SK-MEL-5 (cell line): ENCODE measurements at places on chromosomes 6 and 20.
A peak's percentile ranks its signal among the peaks of the same experiment; 100 is the strongest.

GRCh38 chr6:30875244-30876038 is 8.9 kb upstream of the DDR1 start:
- DNase-seq, result no peak

DNA sequence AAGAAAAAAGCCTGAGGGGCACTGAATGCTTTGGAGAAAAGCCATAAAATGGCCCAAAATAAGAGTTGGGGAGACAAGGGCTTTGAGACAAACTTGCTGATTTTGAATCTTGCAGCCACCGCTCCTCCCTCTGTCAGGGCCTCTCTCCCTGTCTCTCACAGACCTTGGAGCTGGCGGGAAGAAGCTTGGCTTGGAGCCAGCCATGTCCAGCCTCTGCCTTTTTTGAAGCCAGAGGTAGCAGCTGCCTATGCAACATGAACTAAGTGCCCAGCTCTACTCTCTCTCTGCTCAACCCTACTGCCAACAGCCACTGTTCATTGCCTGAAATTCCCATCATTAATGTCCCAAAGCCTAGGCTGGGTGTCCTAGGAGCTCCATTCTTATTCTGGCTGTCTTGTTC is 63.7 kb upstream of the CTNNBL1 start:
- DNase-seq, result no peak

GRCh38 chr6:144624246-144624645 is 339.1 kb downstream of the UTRN start:
- DNase-seq, result no peak

DNA sequence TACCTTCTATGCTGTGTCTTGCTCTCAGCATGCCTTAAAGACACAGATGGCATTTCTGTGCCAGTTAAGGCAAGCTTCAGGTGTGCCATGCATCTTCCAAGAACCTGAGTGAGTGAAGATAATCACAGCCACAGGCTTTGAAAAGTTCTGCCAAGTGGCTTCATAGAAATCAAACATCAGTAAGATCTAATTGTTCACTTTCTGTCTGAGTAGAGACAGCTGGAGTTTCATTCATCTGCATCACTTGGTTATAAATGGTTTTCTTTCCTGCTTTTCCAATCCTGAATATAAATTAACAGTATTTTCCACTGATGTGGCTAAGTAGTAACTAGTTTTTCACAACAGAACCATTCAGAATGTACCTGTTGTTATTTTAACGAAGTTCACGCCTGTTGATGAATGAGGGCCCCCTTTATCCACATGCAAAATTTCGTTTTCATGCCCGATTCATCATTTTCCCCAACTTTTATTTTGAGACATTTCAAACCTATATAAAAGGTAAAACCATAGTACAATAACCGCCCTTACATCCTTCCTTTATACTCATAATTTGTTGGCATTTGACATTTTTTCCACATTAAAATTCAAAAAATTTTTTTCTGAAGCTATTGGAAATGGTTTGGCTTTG is 38.6 kb upstream of the KCNG1 start:
- no peak for DNase-seq

DNA sequence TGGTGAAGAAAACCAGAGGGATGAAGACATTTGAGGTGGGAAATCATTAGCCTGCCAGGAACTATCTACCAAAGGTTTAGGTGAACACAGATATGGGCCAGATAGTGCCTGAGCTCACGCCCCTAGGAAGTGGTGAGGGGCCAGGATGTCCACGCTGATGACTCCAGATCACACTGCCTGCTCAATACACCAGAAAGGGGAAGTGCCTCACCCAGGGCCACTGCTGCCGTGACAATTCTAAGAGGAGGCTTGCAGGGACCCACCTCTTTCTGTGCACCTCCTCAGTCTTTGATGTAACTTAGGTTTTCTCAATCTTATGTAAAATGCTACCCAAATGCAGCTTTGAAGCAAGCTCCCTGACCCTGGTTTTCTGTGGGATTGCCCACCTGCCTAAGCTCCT is 5.4 kb upstream of the RAB44 start:
- no peak for DNase-seq

DNA sequence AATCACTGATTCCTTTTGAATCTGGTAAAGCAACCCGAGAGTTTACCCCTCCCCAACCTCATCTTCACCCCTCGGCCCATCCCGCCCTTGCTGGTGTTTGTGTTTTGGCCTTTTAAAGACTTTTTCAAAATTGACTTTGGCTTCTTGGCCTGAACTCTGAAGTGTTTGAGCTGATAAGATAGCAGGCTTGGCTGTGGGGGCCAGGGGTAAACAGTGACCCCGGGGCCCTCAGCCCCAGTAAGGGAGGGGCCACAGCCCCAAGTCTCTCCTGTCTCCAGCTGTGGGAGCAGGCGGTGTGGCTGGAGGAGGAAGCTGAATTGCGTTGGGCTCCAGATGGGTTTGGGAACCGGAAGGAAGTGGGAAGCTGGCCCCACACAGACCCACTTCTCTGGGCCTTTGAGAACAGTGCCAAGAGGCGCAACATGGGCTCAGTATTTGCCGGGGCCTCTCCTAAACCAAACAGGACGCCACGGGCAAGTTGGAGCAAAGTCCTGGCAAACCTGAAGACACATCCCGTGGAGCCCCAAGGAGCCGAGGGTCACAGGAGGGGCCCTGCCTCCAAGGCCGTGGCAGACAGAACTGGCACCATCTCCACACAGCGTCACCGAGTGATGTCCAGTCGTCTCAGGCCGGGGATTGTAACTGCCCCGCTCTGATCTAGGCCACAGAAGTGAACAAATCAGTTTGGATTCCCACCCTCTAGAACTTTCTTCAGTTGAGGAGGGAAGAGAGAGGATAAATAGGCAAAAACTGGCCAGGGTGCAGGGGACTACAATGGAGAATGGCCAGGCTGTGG is 54.3 kb upstream of the PTPN1 start:
- no peak for DNase-seq

DNA sequence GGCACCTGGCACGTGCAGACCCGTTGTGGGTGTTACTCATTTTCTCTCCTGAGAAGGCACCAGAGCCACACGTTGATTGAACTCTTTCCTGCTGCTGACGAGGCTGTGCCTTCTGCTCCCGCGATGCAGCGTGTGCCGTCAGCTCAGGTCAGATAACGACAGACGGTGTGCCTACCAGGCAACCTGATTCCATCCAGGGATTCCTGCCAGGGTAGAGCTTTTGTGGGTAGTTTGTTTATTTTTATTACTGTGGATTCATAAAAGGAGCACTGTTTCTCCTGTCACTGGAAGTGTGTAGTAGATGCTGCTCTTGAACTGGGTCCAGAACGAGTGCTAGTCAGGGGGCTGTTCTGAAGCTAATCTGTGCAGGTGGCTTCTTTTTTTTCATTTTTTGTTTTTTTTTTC is 20.7 kb downstream of the PRPF6 start:
- no peak for DNase-seq

GRCh38 chr6:24078200-24078599 is 47.8 kb upstream of the NRSN1 start:
- no peak for DNase-seq

GRCh38 chr6:137863091-137863797 is 3.8 kb upstream of the TNFAIP3 start:
- DNase-seq, result peak; percentile 78

GRCh38 chr20:36113036-36113435 is 41.5 kb upstream of the EPB41L1 start:
- no peak for DNase-seq

GRCh38 chr6:26056583-26057350 is 30.5 kb upstream of the HFE start:
- DNase-seq, result peak; percentile 72

- no peak for DNase-seq
Observed at GRCh38 chr6:33592280-33592594, 12.2 kb upstream of the BAK1 start.

DNA sequence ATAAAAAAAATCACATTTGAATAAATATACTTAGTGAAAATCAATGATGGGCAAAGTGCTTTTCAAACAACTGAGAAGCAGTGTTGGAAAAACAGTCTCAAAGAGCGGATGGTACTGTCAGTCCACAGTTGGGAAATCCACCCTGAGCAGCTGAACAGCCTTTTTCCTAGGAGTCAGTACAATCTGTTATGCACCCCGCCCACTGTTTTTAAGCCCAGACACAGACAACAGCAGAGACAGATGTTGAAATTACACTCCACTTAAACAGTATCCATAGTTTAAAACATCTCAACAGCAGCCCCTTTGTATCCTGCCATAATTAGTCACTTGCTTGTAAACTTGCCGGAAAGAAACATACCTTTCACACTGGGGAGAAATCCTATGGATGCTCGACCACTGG is 372 bp downstream of the KIAA0408 start:
- DNase-seq, result peak; percentile 32

GRCh38 chr6:131838051-131838450 is 30.2 kb downstream of the ENPP1 start:
- no peak for DNase-seq

GRCh38 chr20:52783769-52784168 is 188.4 kb upstream of the TSHZ2 start:
- peak; percentile 48 for DNase-seq

DNA sequence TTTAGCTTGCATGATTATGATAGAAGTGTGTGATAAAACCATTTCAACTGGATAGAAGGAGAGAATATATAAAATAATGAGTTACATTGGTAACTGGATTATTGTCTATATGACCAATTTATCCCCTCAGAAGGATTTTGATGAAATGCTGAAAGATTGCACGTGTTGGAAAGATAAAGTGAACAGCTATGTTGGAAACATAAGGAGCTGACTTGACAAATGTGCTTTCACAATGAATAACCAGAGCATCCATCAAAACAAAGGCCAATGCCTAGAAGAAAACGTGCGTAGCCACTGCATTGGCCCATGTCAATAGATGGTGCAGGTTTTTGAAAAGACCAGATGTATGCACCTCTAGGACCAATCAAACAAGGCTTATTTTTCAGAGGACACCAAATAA is 168.8 kb downstream of the TMEM200A start:
- DNase-seq, result no peak

GRCh38 chr20:56447227-56447626 is 21.2 kb upstream of the RTF2 start:
- DNase-seq, result no peak

- DNase-seq, result no peak
Observed at GRCh38 chr20:63847237-63848002, 13.9 kb upstream of the ABHD16B start.

DNA sequence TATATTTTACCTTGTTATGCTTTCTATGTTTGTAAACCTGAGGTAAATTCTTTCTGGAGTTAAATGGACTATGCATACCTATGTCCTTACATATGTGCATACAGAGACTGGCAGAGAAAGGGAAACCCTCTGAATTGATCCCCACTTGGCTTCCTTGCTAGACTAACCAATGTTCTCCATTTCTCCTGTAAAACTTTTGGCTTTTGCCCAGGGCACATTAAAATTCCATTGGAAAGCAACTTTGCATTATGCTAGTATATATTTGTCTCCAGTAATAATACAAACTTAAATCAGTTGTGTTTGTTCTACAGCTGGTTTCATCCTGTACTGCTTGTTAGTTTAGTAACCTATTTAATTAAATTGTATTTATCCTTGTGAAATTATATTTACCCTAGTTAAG is 646.0 kb upstream of the MARCKS start:
- no peak for DNase-seq

GRCh38 chr6:98203170-98203806 is 631.1 kb upstream of the POU3F2 start:
- DNase-seq, result peak; percentile 5

GRCh38 chr6:126607289-126607688 is 267.4 kb downstream of the CENPW start:
- no peak for DNase-seq

DNA sequence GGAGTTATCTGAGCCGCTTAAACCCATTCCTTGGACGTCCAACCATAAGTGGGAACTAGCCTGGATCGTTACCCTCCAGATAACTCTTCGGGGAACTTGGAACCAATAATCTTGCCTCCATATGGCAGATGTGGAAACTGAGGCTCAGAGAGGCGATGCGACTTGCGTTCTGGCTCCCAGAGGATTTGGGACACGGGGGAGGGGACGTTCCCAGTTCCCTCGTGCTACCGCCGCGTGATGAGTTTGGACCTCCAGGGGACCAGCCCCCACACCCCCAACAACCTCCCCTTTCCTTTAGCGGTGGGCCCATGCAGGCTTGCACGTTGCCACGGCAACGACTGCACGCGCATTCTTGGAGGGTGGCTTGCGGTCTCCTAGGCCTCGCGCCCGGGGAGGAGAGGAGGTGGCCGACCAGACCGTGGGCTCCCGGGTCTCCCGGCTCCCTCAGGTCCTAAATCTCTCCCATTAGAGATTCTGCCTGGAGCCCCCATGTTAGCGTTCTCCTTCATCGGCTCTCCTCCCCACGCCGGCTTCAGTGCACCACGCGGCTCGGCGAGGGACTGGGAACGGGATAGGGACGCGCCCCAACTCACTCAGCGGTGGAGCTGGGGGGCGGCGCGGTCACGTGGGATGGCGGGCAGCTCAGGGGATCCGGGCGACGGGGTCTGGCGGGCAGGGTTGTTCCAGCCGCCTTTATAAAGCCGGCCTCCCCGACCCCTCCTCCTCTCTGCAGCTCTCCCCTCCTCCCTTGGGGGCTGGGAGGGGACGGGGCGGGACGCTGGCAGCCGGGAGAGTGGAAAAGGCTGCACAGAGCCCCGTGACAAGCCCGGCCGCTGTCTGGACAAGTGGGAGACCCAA is at the start of gene PLTP:
TSS of gene PLTP (minus strand) at position 670 of the 858 bp plus-strand sequence. CDS start 703 bp downstream, outside the sequence.
- DNase-seq, result peak; percentile 24

DNA sequence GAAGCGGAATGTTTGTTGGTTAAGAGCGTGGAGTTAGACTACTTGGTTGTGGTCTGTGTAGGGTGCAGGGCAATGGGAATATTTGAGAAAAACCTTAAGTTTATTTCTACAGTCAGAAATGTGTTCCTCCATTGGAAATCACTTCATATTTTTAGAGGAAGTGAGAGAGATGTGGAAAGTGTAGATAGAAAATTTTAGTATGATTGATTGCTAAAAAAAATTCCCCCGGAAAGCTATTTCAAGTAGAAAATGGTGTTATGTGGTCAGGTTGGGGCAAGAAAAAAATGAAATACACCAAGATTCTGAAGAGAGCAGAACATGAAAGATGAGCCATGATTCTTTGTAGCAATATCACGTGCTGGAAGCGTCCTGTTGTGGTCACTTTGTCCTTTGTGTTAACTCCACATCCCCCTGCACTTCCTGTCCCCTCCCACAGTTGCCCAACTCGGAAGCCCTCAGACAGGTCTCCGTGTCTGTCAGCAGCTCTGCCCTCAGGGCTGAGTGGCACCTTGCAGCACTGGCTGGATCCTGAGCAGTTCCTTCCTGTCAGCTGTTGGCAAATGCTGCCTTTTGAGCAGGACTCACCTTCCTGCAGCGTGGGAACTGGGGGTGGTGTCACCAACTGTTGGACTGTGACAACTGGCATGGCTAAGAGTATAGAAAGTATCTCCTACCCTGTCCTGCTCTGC is 137.5 kb upstream of the SLC24A3 start:
- peak; percentile 33 for DNase-seq

DNA sequence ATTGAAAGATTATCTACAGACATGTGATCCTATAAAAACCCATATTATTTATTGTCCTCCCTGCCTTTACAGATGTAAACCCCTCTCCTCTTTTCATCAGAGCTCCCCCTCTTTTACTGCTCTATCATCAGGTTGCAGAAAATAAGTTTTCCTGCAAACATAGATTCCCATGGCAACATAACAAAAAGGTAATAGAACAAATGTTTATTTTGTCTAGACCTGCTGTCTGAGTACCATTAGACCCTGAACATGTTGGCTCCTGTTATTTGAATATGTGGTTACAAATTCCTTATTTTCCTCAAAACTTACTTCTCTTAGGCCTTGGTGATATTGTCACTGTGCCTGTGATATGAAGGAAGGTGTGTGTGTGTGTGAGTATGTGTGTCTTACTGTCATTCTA is 11.5 kb downstream of the MAPK14 start:
- no peak for DNase-seq
